ENCODE measurements at places on chromosomes 11 and 22.

- no peak for DNase-seq
Measured at GRCh38 chr11:112580864-112581263, 320.2 kb upstream of the PLET1 start.

DNA sequence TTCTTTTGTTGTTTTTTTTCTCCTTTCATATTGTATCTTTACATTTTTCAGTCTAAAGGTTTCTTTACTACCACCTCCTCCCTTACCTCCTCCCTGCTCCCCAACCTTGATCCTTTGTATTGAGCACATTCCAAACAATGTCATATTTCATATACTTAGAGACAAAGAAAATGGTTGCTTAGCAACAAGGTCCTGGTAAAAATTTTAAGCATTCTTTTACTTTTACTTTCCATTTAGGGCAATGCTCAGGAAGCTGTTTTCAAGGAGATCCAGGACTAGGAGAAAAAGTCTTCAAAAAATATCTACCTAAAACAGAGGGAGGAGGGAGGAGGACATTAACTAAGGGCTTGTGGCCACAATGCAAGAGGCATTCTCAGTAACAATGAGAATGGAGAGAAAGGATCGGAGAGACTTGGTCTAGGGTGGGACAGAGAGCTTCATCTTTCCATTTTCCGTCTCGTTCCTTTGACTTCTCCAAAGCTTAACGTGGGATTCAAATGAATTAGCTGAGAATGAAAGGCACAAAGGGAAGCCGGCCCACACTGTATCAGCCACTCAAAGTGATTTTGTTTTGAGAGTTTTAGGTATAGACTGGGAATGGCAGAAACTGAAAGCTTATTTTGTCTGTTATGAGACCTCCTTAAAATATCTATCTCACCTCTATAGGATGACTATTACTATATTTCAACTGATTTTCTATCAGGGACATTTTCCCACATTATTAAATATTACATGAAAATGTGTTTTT lies 455.7 kb downstream of the RAB38 start:
- DNase-seq, result no peak

- no peak for DNase-seq
Measured at GRCh38 chr11:93735627-93736026, 5.7 kb downstream of the TAF1D start.

GRCh38 chr11:76773921-76774361 lies 9.2 kb upstream of the TSKU start:
- DNase-seq, result no peak

GRCh38 chr11:68651985-68652682 lies 32.2 kb upstream of the GAL start:
- DNase-seq, result no peak

DNA sequence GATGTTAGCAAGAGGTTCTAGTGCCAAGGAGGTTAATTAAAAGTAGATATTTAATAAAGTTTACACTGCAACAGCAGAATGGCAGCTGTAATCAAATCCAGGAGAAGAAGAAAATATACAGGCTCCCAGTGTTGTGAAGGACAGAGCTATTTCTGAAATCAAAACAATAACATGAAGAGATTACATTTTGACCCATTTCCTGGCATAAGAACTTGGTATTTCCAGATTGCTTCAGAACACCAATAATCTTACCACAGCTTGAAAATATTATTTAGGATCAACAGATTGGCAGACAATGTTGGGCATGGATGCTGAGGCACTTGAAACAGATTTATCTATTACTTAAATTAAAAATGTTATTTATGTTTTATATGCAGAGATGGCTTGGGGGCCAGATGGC lies 692.5 kb downstream of the KCNA4 start:
- DNase-seq, result no peak

GRCh38 chr11:75293903-75294302 lies 53.3 kb downstream of the TPBGL start:
- DNase-seq, result no peak

GRCh38 chr11:116775975-116776374 lies 3.2 kb upstream of the BUD13 start:
- DNase-seq, result no peak

DNA sequence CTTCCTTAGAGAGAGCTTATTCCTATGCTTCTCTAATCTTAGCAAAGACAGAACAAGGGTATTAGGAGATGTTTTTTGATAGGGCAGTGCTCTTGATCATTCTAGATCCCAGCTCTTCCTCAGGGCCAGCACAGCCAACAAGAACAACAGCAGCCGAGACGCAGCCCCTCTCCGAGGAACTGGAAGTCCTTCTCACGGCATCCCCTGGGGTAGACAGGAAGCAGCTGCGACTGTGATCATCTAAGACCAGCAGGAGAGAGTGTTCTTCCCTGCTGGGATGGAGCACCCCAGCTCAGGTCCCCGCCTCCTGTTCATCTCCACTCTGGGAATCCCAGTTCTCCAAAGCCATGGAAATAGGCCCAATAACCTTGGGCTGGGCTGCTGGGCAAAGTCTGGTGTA lies 29.6 kb downstream of the IRAG1 start:
- DNase-seq, result no peak

DNA sequence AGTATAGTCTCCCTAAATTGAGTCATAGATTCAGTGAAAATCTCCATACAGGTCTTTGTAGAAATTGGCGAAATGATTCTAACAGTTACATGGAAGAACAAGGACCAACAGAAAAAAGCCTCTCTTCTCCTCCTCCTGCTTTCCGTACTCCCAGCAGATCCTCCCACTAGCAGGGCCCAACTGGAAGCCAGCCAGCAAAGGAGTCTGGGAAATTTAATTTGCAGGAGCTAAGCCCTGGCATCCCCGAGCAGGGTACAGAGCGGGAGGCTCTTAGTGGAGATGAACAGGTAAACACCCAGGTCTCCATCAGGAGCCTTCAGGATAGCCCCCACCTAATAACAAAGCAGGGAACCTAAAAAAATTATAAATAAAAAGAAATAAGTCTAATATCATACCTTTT lies 1473.8 kb downstream of the TBC1D22A start:
- no peak for DNase-seq

DNA sequence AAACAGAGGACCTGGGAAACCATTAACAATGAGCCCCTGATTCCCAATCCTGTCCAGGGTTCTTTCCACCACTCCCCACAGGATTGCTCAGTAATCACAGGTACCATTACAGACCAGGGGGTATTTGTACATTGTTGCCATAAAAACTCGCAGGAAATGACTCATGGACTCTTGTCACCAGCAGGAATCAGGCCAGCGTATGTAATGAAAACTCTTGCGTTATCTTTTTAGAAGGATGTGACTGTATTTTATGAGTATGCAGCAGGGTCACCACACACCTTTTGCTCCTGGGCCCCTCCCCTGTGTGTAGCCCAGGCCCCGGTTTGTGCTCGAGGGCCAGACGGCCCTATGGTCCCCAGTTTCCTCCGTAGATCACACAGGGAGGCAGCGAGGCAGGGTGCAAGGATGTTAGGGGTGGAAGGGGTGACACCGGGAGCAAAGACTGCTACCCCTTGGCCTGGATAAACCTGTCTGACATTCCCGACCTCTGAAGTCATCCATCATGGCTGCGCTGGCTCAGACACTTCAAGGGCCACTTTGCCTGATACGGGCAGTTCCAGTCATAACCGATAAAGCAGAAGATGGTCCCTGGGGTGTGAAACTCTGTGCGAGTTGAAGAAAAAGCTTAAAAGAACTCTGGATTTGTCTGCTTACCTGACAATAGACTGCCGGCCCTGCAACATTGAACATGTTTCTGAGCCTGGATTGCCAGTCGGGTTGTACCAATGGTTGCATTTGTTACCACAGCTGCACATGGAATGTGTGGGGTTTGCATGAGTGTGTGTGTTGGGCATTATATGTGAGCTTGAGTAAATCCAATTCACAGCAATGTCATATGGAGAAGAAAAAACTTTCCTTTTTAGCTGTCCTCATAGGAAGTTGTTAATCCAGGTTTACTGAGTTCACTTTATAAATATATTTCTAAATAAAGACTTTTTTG lies 56.9 kb downstream of the MICAL2 start:
- peak; percentile 82 for DNase-seq

DNA sequence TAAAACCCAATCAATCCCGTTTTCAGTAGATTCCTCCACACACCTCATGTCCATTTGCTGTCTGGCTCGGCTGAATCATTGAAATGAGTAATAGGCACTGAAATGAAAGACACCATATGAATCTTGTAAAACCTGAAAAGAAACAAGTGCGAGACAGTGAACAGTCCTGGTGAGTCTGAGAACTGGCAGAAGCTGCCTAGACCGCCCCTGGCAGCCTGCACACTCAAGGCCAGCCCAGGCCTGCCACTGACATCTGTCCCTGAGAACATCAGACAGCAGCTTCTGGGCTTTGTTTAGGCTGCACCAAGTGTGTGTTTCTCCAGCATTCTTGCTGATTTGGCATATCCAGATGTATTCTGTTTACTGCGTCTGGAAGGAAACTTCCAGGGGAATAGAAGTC lies 44.8 kb downstream of the ENDOD1 start:
- DNase-seq, result no peak

- DNase-seq, result no peak
Measured at GRCh38 chr11:61762223-61762615, 9.8 kb downstream of the MYRF start.

DNA sequence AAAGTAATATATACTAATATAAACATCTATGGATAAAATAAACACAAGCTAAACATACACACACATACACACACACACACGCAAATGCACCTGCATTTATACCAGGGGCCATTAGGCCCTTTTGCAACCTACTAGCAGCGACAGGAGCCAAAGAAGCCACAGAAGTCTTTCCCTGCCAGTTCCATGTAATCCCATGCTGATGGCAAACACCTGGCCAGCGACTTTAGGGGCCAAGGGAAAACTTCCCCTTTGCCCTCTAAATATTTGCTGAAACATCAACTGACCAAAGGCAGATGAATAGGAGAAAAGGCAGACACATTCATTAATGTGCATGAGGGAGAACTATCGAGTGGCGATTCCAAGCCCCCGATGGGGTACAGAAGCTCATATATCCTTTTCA lies 14.8 kb upstream of the P2RY2 start:
- DNase-seq, result no peak

GRCh38 chr11:113167599-113167998 lies 146.8 kb upstream of the TTC12 start:
- DNase-seq, result no peak

DNA sequence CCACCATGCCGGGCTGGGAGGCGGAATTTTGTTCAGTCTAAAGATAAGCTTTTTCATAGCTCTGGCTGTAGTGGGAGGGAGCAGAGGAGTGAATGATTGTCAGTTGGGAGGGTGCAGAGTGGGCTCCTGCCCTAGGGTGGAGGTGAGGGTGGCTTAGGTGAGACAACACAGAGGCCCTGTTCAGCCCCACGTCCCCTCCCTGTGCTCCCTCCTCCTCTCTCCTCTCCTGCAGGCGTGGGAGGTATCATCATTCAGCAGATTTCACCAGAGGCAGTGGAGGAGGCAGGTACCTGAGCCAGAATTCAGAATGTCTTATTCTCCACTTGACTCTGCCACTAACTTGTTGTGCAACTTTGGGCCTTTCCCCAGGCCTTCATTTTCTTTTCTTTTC lies 1.7 kb upstream of the THRSP start:
- DNase-seq, result no peak

DNA sequence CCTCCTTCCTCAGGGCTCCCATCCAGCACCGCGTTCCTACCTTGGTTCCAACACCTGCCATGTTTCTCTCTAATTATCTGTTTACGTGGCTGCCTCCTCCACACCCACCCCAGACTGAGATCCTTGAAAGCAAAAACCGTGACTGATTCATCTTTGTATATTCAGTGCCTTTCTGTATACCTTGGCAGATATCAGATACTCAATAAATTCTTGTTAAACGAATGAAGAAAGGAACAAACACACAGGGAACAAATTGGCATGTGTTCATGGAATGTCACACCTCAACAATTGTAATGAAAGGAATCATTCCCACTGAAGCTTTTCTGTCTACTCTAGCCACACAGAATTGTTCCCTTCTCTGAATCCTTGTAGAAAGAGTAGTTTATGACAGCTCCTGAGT lies 20.4 kb upstream of the LRRC55 start:
- DNase-seq, result no peak

GRCh38 chr22:40533712-40534378 lies 102.7 kb downstream of the MRTFA start:
- peak; percentile 90 for DNase-seq

DNA sequence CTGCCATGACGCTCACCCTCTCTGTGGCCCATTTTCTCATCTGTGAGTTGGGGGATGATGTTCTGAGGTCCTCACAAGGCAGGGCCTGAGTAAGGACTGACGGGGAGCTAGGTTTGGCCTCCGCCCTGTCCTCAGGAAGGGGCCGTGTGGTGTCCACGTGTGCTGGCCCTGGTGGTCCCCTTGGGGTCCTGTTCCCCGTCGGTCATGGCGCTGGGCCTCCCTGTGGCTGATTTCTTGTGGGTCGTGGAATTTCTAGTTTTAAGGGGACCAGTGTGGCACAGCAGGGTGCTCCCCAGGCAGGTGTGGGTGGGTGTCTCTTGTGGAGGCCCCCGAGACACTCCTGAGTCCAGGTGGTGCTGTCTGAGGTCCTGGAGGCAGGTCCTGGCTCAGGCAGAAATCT lies 5.9 kb downstream of the LINC01488 start:
- DNase-seq, result no peak

DNA sequence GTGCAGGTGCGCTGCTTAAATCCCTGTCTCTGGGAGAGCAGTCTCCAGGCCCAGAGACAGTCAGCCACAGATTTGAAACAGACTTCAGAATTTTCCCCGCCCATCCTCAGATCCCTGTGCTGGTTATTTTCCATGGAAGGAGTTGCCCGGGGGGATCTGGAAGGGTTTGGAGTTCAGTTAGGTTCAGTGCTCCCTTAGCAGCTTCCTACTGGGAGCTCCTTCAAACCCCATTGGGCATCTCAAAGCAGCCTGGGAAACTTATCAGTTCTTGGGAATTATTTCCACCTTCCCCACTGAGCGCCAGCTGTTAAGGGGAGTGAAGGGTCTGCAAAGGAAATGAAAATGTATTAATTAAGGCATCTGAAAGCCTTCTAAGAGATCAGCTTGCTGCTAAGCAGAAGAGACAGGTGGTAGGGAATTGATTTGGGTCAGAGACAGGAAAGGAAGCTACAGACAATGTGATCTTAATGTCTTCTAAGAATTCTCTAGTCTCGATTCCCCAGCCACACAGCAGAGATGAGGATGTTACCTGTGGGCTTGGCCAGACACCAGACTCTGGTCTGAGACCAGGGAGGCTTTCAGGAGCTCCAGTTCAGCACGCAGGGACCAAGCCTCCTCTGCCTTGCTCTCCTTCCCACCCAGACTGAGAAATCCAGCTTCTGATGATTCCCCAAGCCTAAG lies 106.2 kb upstream of the TBCEL start:
- DNase-seq, result no peak

- DNase-seq, result no peak
Measured at GRCh38 chr11:48101958-48102357, 114.7 kb upstream of the OR4B1 start.

GRCh38 chr11:35290876-35291275 lies 128.5 kb downstream of the SLC1A2 start:
- DNase-seq, result no peak

DNA sequence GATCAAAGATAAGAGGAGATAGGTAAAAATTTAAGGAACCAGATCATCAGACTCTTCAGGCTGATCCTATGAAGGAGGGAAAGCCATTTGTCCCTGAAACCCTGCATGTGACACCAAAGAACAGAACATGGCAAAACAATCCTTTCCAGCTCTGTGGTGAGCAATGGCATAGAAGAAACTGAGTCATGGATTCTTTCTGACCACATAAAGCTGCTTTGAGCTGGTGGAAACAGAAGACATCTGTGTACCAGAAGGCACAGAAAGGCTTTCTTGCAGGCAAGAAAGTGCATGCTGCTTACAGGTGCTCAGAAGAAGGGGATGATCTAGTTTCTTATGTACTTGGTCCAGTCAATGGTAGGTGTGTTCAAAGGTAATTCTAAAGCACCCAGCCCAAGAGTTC lies 45.0 kb upstream of the APOA1 start:
- DNase-seq, result peak; percentile 35

GRCh38 chr22:46612904-46613605 lies 7.1 kb upstream of the GRAMD4 start:
- DNase-seq, result peak; percentile 42

Measured in activated CD4-positive, alpha-beta T cell treated with anti-CD3 and anti-CD28 coated beads, Interleukin-2, Interleukin-4, amounts not matched to agents 100 ng/mL and 50 ng/mL, durations not matched to agents 16 hours and 8 hours (primary cell).